ENCODE measurements at places on chromosomes 11 and 22.

DNA sequence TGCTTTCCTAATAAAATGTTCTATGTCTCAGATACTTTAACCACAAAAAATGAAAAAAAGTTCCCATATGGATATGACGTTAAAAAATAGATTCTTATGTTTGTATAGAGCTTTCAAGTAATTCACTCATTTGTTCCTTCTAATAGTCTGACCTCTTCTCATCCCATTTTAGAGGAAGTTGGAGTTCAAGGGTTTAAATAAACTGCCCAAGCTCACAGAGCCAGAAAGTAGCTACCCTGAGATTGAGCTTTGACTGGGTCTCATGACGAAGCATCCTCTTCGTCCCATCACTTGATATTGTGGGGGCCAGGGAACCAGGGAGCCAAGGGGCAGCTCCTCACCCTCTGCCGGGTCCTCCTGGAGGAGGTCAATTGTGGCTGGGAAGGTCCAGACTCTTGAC, 116.3 kb downstream of the CCDC81 start:
- DNase-seq: no peak

GRCh38 chr22:50281957-50282356, 11.8 kb upstream of the MAPK11 start:
- DNase-seq: no peak

DNA sequence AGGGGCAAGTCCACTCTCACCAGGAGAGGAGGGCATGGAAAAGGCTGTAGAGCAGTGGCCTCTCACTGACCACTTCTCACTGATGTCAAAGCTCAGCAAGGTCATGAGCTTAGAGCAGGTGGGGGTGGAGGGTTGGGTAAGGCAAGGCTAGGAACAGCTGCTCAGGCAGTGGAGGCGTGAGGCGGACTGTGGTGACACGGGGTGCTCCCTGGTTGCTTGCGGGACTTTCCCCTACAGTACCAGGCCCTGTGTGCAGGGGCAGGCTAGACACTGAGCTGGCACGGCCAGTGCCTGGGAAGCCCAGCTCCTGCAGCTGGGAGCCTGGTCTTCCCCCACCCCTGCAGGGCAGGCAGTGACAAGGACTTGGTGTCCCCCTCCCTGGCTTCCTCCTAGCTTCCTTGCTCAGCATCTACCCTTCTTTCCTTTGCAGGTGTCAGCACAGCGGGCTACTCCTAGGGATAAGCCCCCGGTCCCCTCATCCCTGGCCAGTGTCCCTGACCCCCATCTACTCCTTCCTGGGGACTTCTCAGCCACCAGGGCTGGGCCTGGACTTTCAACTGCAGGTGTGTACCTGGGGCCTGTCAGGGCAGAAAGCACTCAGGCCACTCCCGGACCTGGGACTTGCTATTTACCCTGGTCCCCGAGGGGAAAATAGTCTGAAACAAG, 45.6 kb downstream of the PISD start:
- DNase-seq: peak; percentile 90

DNA sequence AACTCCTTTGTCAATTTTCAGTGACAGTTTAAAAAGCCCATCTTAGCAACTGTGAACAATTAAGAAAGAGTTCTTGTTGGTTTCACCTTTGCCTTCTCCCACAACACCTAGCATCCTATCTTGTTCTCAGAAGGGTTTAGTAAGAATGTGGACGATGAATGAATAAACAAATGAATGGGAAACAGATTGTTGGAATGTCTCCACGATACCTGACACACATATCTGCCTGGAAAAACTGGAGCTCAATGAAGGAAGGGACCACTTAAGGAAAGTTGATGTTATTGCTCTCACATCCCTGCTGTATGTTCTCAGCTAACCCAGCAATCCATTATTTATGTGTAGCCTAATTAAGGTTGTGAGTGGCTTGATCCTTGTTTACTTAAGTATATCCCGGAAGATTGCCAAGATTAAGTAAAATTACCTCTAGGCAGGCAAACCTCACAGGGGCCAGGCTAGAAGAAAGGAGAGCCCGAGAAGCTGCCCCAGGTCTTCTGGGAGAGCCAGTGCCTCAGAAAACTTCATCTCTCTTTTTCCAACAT, 286.4 kb downstream of the NXPE2 start:
- DNase-seq: no peak

DNA sequence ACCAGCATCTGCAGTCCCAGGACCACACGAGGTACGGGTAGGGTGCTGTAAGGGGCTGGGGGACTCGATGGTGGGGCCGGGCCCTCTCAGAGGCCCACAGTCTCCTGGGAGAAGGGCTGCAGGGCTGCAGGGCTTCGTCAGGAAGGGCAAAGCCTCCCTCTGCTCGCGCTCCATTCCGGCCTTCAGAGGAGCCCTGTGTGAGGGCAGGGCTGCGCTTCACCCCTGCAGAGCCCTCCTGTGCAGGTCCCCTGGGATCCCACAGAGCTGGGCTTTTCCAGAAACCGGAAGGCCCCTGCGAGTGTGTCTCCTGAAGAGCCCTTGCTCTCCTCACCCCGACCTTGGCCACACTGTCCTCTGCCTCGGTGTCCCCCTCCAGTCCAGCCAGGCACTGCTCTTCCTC, 27.2 kb downstream of the WNT11 start:
- DNase-seq: no peak

DNA sequence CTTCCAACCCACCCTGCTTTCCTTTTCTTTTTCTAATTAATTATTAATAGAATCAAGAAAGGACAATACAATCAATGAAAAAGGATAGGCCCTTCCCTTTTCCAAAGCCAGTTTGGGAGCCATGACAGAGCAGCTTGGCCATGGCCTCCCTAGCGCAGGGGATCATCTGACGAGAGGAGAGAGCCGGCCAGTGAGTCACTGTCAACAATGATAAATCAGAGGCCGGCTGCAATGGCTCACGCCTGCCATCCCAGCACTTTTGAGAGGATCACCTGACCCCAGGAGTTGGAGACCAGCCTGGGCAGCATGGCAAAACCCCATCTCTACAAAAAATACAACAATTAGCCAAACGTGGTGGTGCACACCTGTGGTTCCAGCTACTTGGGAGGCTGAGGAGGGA, 27.5 kb upstream of the KRTAP5-7 start:
- DNase-seq: no peak

- DNase-seq: no peak
Measured at GRCh38 chr22:28488825-28489224, 190.8 kb downstream of the TTC28 start.

Data from suppressor macrophage treated with lipopolysaccharide for 1 hour (primary cell).